ENCODE measurements at places on chromosomes 1 and 21.

DNA sequence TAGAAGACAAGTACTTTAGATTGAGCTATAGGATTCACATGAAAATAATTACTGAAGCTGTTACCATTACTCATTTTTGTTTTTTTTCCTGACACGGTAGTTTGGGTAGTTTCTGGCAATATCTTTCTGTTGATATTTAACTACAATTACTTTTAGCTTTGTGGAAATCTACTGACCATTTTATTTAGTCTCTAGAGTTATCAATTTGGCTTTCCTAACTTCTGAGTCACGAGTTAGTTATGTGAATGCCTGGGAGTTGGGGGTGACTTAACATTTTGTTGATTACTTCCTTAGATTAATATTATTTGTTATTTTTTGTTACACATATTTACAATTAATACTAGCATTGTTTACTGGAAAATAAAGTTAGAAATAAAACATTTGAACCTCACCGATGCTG is 160.6 kb downstream of the HMCN1 start:
- no peak for DNase-seq

DNA sequence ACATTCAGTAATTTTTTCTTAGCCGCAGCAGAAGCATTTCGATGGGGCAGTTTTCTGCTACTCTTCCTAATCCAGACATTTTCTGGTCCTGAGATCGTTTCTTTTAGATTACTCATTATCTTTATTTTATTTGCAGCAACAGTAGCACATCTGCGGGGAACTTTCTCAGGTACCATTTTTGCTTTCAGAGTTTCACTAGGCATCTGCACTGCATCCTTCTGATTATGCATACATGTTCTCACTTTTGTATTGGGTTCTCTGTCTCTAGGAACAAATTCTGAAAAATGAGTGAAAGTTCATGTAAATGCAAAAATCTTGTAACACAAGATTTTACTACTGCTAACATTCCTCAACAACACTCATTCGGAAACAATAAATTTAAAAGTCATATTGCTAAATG is 3.9 kb upstream of the PSMG1 start:
- no peak for DNase-seq

DNA sequence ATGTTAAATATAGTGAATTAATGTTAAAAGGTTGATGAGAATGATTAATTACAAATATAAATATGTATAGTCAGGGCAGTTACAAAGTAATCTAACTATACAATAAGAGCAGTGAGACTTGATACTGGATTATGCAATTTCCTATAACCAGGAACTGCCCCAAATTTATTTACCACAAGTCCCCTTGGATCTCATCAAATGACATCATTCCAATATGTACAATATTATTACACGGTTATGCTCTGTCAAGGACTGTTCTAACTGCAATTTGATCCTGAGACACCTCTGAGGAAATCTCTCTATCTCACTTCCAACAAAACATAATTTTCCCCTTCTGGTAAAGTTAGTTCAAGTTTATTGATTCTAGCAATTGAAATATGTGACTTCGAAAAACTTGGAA is 917.6 kb downstream of the NCAM2 start:
- DNase-seq = no peak

GRCh38 chr1:229897501-229897900 is 169.5 kb upstream of the GALNT2 start:
- DNase-seq = no peak

DNA sequence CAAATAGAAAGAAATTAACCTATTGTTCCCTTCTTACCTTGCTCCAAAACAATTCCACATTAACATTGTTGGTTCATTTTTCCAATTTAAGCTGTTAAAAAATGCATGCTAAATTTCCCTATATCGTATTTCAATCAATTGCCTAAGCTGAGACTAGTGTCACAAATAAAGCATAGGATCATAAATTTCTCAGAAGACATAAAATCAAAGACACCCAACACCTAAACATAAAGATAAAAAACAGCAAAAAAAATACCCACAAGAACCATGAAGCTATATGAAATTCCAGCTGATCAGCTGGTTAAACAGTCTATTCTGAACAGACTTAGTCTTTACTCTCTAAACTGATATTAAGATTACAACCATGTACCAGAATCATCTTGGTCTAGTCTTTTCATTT is 32.3 kb downstream of the ACBD6 start:
- no peak for DNase-seq

- no peak for DNase-seq
Measured at GRCh38 chr1:154595621-154596020, 12.4 kb downstream of the ADAR start.

GRCh38 chr1:207925210-207925609 is 14.3 kb upstream of the CD34 start:
- no peak for DNase-seq

DNA sequence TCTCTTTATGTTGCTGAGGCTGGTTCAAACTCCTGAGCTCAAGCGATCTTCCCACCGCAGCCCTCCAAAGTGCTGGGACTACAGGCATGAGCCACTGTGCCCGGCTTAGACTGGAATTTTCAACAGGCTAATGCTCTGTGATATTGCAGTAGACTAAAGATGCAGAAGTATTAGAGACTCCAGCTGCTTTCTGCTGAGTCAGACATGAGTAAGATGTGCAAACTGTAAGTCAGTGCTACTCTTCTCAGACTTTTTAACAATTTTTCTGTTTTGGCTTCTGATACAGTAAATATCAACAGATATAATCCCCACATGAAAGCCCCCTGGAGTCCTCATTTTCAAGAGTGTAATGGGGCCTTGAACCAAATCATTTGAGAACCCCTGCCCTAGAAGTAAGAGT is 29.3 kb upstream of the NLRP3 start:
- no peak for DNase-seq

- DNase-seq = no peak
Measured at GRCh38 chr1:38527373-38527966, 332.1 kb downstream of the RRAGC start.

DNA sequence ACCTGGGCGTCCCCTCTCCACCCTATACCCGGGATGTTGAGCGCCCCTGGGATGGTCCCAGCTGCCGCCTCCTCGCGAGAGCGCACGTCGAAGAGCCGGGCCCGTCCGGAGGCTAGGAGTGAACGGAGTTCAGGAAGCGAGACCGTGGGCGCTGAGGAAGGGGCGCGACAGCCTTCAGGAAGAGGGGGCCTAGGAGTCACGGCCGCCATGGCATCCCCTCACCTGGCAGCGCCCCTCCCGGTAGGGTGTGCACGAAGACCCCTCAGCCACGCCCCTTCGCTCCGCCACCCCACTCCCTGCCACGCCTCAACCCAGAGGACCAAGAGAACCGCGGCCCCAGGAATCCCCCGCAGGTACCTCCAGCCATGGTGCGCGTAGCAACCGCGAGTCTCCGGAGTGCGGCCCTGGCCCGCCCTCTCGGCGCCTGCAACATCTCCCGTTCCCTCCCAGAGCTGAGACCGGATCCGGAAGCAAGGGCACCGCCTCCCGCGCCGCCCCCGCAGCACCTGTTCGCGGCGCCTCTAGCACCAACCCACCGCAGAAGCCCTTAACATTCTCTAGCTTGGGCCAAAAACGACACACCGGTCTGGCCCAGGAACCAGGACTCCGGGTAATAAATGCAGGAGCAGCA is at the start of gene TSTD1:
Gene TSTD1, minus strand, starts transcription at position 442 of the 631 bp plus-strand sequence. Its CDS starts 75 bp downstream, at position 367.
- no peak for DNase-seq

- DNase-seq = no peak
Measured at GRCh38 chr1:209607102-209607794, 23.7 kb downstream of the CAMK1G start.

GRCh38 chr1:114585231-114585630 is 3.8 kb upstream of the BCAS2 start:
- DNase-seq = no peak

- no peak for DNase-seq
Measured at GRCh38 chr21:25387665-25388064, 219.6 kb downstream of the MRPL39 start.

DNA sequence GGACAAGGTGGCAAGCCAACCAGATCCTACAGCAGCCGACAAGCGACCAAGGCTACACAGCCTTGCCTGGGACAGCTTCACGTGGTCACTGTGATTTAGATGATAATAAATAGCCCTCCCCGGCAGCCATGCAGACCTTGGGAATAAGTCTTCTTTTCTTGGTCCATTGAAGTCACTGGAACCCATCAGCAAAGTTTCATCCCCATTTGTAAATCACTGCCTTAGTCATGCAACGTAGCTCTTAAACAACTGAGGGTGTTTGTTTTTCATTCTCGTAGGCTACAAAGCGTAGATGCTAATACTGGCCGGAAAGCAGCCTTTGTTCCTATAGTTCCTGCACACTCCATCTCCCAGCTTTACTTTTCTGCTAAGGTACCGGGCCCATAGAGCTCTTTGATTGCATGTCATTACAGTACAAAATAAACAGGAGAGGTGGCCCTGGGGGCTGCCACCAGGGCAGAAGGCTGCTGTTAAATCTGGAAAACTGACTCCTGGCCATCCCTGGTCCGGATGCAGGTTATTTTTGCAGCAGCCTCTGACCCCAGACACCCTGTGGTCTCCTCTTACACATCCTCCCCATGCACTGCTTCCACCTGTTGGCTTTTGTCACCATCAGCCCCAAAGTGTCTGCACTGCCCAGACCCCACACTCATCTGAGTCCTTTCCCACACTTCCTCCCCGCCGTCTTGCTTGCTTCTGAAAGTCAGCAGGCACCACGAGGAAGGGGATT is 105.5 kb downstream of the TOMM20 start:
- DNase-seq = no peak

GRCh38 chr1:101632548-101633272 is 364.0 kb downstream of the OLFM3 start:
- no peak for DNase-seq

DNA sequence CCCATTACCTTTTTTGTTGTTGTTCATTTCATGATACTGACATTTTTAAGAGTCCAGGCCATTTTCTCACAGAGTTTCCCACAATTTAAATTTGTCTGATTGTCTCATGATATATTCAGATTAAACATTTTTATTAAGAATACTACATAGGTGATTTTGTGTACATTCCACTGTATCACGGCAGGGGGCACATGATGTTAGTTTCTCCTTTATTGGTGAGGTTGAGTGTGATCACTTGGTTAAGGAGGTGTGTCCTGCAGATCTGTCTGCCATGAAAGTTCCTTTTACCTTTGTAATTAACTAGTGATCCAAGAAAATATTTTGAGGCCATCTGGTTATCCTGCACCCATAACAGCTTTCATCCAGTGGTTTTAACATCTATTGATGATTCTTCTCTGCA is 11.8 kb downstream of the RTCA start:
- no peak for DNase-seq

DNA sequence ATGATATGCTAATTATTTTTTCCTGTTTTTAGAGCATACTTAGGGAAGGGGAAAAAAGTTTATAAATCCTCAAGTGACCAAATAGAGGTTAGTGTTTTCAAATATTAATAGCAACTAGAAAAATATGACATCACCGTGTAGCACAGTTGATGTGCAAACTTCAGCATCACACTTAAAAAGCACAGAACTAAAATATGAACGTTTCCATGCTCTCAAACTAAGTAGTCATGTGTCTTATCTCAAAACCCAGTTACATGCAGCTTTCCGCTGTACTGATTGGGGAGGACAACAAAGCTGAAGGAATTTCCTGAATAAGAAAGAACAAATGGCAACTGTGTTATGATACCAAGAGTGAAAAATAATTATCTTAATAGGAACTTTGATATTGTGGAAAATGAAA is 903.7 kb downstream of the ADGRL2 start:
- DNase-seq = no peak

DNA sequence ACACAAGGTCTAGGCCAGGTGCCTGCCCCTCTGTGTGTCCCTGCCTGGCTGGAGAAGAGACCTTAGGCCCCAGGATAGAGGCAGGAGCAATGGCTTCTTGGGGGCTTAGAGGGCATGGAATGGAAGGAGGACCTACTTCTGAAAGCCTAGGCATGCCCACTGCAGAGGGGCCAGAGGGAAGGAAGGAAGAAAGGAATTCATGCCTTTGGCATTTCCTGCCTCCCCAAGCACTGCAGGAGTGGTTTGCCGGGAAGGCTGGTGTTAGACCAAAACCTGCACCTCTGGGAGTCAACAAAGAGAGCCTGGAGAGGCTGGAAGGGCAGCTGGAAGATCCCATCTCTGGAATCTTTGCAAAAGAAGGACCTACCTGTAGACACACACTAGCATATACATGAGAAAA is 50.7 kb upstream of the KCNE2 start:
- DNase-seq = no peak

- DNase-seq = no peak
Measured at GRCh38 chr1:150256554-150257341, 826 bp upstream of the CA14 start.

- DNase-seq = no peak
Measured at GRCh38 chr1:58765441-58765840, 18.4 kb downstream of the JUN start.

DNA sequence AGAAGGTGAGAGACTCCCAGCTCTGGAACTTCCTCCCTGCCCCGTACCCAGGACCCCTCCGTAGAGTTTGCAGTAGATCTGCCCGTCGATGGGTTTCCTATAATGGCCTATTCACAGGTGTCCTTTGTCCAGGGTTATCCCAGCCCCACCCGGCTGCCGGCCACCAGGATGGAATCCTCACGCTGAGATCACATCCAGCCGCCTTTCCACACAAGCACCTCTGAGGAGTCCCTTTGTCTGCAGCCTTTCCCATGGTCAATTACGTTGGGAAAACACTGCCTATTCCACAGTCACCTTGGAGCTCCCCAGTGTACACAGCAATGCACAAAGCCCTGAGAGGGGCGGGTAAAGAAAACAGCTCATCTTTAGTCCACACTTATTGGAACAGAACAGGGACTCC is 190.0 kb upstream of the EDN2 start:
- no peak for DNase-seq

DNA sequence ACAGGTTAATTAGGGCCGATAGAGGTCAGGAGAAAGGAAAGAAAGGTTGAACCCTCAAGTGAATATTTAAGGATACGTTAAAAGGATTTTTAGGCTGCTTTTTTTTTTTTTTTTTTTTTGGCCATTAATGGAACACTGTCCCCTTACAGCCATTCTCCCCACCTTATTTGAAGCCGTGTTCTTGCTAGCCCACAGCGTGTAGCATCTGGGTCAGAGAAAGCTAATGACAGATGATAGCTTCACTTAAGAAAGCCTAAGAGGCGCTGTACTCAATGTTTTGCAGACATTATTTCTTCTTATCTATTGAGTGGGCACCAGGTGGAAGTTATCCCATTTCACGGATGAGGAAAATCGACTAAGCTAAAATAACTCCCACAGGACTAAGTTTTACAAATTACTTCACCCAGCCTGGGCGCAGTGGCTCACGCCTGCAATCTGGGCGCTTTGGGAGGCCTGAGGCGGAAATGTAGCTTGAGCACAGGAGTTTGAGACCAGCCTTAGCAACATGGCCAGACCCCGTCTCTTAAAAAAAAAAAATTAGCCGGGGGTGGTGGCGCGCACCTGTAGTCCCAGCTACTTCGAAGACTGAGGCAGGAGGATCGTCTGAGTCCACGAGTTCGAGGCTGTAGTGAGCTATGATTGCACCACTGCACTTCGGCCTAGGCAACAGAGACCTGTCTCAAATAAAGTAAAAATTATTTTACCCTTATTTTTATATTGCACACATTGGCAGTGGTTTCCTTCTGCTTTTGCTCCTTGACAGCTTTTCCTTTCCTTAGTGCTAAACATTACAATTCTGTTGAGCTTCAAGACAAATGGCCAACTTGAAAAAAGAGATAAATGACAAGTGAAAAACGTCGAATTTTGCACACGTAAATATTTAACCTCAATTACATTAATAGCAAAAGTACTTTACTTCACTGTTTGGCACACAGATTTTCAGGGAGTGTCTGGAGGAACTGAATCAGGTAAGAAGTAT is 1.1 kb upstream of the PHTF1 start:
- no peak for DNase-seq

GRCh38 chr1:9646037-9646436 is 5.5 kb upstream of the PIK3CD start:
- no peak for DNase-seq

- DNase-seq = no peak
Measured at GRCh38 chr1:71918630-71919029, 363.7 kb downstream of the NEGR1 start.

GRCh38 chr21:34814529-34814951 is 145.7 kb downstream of the CLIC6 start:
- no peak for DNase-seq
